ENCODE measurements at places on chromosomes 12 and 14.

DNA sequence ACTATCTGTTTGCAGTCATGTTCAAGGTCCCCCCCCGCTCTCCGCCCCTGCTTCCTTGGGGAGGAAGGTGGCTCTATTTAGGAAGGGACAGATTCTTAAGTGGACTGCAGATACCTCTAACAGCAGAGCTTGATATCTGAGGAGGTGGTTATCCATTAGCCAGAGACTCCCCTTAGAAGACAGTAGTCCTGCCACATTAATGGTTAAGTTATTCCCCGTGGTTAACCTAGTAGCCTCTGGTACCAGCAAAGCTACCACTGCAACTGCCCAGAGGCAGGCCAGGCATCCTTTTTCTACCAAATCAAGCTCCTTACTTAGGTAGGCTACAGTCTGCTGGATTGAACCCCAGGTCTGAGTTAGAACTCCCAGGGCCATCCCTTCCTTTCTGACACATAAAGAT is 162.1 kb upstream of the AVPR1A start:
- no peak for DNase-seq

GRCh38 chr12:3202734-3203446 is 125.7 kb downstream of the TSPAN9 start:
- DNase-seq = peak; percentile 31

GRCh38 chr14:90508536-90509254 is 111.9 kb downstream of the CALM1 start:
- no peak for DNase-seq

GRCh38 chr12:4477129-4477528 is 31.5 kb upstream of the FGF6 start:
- no peak for DNase-seq

- no peak for DNase-seq
These were observed 28.7 kb upstream of the LRP1-AS start for GRCh38 chr12:57176139-57176477.

DNA sequence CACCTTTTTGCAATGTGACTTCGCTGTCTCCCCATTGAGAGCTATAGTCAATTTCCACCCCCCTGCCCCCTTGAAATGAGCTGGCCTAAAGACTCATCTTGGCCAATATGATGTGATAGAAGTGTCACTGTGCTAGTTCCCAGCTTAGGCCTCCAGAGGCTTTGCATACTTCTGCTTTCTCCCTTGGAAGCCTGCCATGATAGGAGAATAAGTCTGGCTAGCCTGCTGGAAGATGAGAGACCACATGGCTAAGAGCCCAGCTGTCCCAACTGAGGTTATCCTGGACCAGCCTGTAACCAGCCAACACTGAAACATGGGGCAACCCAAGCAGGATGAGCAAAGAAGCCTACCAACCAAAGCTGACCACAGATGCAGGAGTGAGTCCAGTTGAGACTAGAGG is 196.9 kb downstream of the GRIN2B start:
- no peak for DNase-seq

DNA sequence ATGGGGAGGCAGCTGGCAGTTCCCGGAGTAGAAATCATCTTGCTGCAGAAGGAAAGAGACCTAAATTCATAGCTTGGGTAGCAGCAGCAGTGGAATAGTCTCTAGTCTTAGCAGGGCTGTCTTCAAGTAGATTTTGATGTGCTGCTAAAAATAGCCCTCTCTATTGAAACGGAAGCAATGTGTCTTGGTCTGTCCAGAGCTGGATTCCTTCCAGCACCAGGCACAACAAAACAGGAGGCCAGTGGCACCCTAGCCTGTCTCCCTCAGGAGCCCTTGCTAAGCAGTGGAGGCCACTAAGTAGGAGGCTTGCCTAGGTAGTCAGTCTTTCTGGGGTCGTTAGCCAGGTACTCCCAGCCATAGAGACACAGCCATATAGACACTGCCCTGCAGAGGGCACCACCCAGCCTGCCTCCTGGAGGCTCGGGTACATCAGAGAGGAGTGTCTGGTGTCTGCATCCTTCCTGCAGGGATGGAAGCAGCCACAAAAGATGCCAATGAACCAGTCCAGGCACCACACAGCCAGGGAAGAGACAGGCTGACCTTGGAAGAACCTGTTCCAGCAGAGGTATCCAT is 97.5 kb downstream of the CRACR2A start:
- DNase-seq = no peak

- no peak for DNase-seq
These were observed 35.8 kb downstream of the VEZT start for GRCh38 chr12:95253386-95253785.

DNA sequence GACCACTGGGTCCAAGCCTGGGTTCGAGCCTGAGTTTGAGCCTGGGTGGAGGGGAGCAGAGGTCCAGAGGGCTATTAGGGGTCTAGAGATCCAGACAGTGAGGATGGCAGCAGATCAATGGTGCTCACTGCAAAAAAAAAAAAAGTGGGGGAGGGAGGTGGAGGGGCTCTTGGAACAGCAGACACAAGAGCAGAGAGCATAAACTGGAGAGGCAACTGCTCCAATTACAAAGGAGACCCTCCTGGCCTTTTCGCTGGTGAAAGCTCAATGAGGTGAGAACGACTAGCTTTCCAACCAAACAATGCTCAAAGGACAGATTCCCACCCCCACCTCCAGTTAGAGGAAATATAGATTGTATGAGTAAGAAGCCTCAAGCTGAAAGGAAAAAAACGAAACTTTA is 124.2 kb upstream of the TSPAN8 start:
- no peak for DNase-seq

DNA sequence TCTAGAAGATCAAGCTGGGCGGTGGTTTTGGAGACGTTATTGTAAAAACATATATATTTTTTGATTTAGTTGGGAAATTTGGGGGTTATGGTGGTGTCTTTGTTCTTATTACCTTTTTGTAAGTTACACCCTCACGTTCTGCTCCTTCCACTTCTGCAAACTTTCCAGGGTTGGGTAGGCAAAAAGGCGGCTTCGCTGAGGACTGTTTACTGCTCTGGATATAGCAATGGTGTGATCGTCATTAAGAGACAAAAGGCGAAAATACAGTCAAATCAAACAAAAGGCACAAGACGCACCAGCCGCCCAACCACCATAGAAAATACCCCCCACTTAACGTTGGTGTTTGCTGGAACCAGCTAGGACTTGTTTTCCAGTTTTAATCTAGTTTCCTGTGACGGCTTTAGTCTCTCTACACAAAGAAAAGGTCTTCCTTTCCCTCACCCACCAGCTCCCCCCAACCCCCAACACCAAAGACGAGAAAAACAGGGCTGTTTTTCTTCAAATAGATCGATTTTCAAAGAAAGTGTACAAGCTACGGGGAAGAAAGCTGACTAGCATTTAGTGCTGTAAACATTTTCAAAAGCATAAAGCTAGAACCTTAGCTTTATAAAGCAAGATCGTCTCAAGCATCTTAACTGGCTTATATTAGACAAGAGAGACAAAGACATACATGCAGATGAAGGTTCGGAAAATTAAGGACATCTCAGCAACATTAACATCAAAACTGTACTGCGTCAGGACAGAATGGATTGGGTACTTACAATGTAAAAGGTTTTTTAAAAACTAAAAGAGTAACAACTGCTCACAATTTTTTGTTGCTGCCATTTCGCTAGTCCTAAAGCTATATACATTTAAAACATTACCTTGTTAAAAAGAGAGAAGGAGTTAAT is 2.0 kb upstream of the SETD1B start:
- DNase-seq = no peak

- no peak for DNase-seq
These were observed 196.6 kb downstream of the EGLN3 start for GRCh38 chr14:33754261-33754660.

- peak; percentile 22 for DNase-seq
These were observed 1482.5 kb upstream of the TMEM132C start for GRCh38 chr12:126784328-126784921.

DNA sequence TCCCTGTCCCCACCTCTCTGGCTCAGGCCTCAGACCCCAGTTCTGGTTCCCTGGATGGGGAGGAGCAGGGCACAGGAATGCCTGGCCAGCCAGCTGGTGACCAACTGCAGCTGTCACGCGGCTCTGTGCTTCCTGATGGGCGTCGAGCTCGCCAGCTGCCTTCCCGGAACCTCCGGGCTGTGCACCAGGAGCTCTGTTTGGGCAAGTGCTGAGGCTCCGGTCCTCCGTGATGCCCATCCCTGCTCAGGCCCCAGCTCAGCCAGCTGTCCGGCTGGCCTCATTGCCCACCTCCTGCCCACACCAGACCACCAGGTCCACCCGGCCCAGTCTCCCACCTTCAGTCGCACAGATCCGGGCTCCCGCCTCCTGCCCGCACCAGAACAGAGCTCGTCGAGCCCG is 4.8 kb downstream of the IFFO1 start:
- no peak for DNase-seq

GRCh38 chr12:94172031-94172430 is 23.7 kb downstream of the PLXNC1 start:
- DNase-seq = no peak

DNA sequence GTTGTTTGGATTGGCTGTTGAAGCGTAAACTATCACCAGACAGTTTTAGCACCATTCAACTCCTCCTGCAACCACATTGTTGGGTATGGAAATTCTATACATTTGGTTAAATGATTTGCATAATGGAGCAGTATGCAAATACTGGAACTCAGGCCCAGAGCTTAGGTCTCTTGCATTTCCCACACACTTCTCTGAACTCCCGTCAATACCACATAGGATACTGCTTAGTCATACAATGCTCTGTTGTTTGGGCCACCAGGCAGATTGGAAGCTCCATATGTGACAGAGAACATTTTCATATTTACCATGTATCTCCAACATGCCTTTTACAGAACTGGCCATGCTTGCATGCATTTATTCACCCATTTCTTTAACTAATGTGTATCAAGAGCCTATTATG is 78.0 kb downstream of the IFNG start:
- DNase-seq = no peak

GRCh38 chr12:129659961-129660622 is 243.7 kb downstream of the TMEM132D start:
- DNase-seq = no peak

- DNase-seq = no peak
These were observed 42.9 kb downstream of the ERH start for GRCh38 chr14:69355154-69355597.

DNA sequence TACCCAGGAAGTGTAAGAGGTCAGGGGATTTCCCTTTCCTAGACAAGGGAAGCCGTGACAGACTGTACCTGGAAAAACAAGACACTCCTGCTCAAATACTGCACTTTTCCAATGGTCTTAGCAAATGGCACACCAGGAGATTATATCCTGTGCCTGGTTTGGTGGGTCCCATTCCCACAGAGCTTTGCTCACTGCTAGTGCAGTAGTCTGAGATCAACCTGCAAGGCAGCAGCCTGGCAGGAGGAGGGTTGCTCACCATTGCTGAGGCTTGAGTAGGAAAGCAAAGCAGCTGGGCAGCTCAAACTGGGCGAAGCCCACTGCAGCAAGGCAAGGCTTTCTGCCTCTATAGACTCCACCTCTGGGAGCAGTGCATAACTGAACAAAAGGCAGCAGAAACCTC is 1.0 kb upstream of the RDH16 start:
- DNase-seq = no peak

DNA sequence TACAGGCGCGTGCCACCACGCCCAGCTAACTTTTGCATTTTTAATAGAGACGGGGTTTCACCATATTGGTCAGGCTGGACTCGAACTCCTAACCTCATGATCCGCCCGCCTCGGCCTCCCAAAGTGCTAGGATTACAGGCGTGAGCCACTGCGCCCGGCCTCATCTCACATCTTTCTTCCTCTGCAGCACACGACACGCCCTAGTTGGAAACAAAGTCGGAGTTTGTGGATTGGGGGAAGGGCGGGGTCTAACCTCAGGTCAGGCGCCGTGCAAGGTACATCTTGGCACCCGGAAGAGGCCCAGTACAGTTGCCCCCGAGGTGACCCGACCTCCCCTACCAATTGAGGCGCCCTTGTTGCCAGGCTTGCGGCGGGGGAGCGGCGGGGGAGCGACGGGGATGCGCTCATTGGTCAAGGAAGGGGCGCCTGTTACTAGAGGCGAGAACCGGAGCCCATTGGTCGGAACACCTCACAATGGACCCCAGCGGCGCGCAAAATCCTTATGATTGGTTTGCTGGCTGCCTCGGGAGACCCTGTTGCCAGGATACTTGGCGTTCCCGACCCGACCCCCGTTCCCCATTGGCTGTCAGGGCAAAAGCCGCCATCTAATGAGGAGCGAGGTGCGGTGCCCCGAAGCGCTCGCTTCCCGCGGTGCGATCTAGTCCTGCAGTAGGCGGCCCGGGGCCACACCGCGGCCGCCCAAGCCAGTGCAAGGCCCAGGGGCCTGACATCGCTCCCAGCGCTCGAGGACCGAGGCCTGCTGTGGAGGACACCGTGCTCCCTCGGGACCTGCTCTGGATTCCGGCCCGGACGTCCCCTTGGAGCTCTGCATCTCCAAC is at the start of gene REC8:
TSS of gene REC8 (plus strand) at position 659 of the 839 bp plus-strand sequence. CDS start 473 bp downstream, outside the sequence.
- peak; percentile 56 for DNase-seq

- DNase-seq = peak; percentile 52
These were observed 9.8 kb upstream of the KDM2B start for GRCh38 chr12:121590476-121591143.

DNA sequence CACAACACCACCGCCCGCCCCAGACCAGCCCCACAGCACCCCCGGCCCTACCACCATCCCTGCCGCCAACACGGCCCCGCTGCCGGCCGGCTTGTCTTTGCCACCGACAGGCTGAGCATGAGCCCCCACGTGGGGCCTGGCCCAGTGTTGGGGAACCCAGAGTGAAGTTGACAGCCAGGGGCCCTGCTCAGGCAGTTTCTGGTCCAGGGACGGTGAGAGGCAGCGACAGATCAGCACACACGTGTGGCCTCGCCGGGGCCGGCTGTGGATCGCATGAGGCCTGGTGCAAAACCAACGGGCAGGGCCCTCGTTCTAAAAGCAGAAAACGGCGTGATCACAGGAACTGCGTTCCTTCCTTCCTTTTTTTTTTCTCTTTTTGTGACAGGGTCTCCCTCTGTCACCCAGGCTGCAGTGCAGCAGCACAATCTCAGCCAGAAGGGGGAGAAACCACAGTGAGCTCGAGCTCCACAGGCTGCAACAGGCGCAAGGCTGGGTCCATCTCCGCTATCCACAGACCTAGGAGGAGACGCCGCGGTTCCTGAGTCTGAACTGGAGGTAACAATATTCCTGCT is 50.5 kb upstream of the FBRSL1 start:
- no peak for DNase-seq

- no peak for DNase-seq
These were observed 54.0 kb downstream of the PHLDA1 start for GRCh38 chr12:75977590-75977951.

DNA sequence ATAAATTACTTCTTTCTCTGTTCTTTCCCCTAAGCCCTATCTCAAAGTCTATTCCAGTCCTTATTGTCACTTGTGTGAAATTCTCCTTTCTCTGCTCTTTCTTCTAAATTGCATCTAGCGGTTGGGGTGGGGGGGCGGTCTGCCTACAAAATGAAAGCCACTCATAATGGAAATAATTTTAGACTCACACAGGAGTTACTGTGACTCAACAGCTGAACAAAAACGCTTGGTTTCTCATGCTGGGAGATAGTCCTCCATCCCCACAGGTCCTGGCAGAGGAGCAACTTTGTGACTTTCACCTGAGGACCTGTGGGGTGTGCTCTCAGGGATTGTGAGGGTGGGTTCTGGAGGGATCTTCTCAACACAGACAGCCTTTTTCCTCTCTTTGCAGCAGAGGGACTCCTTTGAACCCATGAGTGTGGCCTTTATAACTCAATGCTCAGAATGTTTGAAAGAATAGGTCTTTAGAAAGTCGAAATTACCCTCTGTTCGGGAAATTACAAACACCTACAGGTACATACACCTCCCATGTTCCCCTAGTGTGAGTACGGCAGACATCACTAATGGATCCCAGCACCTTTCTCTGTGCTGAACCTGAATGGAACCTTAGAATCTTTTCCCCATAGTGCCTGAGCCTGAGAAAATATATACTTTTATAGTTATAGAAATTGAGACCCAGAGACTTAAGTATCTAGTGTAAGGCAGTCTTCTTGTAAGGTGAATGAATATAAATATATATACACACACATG is 109.7 kb downstream of the CHST11 start:
- no peak for DNase-seq

All from memory B cell (primary cell).